AG04449 (cell line): ENCODE measurements at places on chromosomes 6 and 20.

- DNase-seq, result peak; percentile 85
These were observed 44.8 kb upstream of the CTAGE9 start for GRCh38 chr6:131755597-131755996.

- DNase-seq, result peak; percentile 59
These were observed 128.6 kb upstream of the SLC22A23 start for GRCh38 chr6:3585320-3585935.

DNA sequence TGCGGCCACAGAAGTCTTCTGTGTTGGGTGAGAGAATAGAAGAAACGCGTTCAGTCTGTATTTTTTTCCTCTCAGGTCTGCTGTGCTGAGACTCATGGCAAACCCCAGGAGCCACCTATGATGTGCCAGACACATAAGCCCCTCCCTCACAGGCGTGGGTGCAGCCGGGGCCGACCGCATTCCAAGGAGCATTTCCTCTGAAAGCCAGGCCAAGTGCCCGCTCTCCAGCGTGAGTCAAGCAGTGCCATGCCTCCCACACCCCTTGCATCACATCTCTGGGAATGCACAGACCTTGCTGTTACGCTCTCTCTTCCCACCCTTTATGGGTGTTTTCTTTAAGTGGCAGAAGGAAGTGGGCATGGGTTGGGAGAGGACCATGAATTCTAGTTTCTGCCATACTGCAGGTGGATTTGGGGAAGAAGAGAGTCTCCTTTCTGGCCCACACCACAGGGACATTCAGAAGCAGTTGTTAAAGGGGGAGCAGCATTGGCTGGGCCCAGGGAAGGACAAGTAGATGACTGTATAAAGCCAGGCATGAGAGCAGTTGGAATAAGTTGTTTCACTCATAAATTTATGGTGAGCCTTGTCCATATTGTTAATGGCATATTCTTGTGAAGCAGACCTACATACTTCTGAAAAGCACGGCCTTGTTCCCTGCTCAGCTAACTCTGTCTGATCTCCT is 37.1 kb upstream of the TFAP2A start:
- DNase-seq, result peak; percentile 34

- DNase-seq, result no peak
These were observed 19.5 kb upstream of the IER3 start for GRCh38 chr6:30763618-30764489.

DNA sequence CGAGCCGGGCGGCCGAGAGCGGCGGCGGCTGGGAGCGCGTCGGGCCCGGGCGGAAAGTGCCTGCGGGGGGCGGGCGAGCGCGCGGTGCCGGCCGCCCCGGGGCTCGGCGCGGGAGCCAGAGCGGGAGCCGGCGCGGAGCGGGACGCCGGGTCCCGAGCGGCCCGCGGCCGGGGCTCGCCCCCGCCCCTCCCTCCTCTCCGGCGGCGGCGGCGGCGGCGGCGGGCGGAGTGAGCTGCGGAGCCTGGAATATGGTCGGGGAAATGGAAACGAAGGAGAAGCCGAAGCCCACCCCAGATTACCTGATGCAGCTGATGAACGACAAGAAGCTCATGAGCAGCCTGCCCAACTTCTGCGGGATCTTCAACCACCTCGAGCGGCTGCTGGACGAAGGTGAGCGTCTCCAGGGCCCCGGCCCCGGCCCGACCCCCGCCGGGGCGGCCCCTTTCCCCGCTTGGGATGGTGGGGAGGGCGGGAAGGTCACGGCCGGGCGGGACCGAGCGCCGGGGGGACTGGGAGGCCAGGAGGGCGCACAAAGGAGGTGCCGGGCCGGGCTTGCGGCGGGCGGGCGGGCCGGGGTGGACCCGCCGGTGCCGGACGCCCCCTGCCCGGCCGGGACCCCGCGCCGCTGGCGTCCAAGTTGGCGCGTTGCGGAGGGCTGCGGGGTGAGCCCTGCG is 565 bp downstream of the QKI start:
- no peak for DNase-seq
